ENCODE measurements at places on chromosomes 13 and 19. TPM values are rescaled to one million over a fixed set of nuclear protein-coding genes. Genes with fewer than 3 reads are reported as not detected.

GRCh38 chr13:24747248-24748060 is 16.5 kb upstream of the RNF17 start:
- H3K27ac ChIP-seq, result no peak overlapping the region
- H3K4me3 ChIP-seq, result no peak overlapping the region
- H3K27me3 ChIP-seq, result no peaks in the 10 kb centered on the region
- DNase-seq, result no peak
- H3K4me1 ChIP-seq, result no peaks in the 10 kb centered on the region

DNA sequence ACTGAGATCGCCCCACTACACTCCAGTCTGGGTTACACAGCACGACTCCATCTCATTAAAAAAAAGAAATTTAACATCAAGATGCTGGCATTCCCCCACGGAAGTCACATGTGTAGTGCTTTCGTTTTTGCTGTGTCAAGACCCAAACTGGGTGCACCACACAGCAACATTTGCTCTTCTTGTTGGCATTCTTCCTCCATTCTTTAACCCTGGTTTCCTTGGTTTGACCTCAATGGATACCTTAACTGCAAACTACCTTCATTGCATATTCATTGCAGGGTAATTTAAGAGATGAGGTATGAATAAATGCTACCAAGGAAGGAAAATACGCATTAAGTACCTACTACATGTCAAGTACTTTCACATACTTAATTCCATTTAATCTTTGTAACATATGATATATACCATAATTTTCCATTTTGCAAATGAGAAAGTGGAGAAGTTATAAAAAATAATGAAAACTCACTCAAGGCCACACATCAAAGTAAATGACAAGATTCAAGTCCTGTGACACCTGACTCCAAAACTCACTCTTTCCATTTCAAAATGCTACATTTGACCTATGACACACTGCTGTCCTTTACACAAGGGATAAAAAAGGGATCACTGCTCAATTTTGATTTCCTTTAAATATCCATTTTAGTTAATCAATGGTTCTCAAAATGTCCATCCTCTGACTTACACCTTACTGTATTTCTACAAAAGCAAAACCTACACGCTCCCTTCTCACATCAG is 59.2 kb downstream of the STK24 start:
- no peaks in the 10 kb centered on the region for H3K27me3 ChIP-seq
- no peak overlapping the region for H3K27ac ChIP-seq

GRCh38 chr13:51733374-51734298 is 70.3 kb downstream of the DHRS12 start:
- DNase-seq, result no peak
- H3K27ac ChIP-seq, result no peak overlapping the region
- no peaks in the 10 kb centered on the region for H3K36me3 ChIP-seq
- peaks cover 18% of the 10 kb centered on the region for H3K4me1 ChIP-seq

Gene TRIM13
- total RNA-seq, result 27.6 TPM

Gene ZNF583
- 6.2 TPM for total RNA-seq

Gene CACNG6
- total RNA-seq, result not detected

Gene NMRK2
- not detected for total RNA-seq
